ENCODE measurements at places on chromosomes 11 and 22. TPM values are rescaled to one million over a fixed set of nuclear protein-coding genes. Genes with fewer than 3 reads are reported as not detected.

- DNase-seq = no peak
- H3K4me1 ChIP-seq = peaks cover 2% of the 10 kb centered on the region
- H3K27me3 ChIP-seq = no peaks in the 10 kb centered on the region
- H3K27ac ChIP-seq = no peak overlapping the region
These were observed 97.7 kb downstream of the ARFGAP2 start for GRCh38 chr11:47078751-47079521.

The GVQW3 gene
- total RNA-seq = 6.8 TPM

DNA sequence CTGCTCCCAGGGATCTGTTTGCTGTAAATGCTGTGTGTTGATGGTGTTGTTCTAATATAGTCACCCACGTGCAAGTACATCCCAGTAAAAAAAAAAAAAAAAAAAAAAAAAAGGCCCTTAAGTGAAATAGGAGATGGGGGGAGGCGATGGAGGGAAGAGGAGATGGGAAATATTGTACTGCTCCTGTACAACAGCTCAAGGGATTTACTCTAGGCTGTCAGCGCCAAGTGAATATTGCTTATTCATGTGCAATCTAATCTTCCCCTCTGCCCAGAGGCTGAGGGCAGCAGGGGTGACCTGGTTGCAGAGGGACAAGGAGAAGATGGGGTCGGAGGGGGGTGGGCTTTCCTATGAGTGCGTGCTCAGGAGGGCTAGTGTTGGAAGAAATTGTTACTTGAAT, 206.2 kb upstream of the CADM1 start:
- no peaks in the 10 kb centered on the region for H3K27me3 ChIP-seq
- H3K36me3 ChIP-seq = no peaks in the 10 kb centered on the region
- no peak overlapping the region for H3K4me3 ChIP-seq
- peaks cover 2% of the 10 kb centered on the region for H3K4me1 ChIP-seq

DNA sequence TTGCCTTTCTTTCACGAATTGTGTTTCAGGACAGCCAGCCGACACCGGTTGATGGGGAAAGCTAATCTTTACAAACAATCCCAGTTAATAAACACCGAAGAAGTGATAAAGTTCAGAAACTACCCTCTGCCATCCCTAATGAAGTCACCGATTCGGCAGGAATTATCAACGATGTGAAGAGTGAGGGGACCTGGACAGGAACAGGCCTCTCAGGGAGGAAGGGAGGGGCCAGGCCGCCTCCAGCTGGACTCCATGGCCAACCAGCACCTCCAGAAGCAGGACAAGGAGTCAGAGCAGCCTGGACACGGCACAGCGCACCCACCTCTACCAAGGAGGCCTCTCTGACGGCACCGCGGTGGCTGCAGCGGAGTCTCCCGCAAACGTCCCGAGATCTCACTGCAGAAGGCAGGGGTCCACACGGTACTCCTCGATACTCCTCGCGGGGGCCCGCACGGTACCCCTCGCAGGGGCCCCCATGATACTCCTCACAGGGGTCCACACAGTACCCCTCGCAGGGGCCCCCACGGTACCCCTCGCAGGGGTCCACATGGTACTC, 3.9 kb downstream of the TOLLIP start:
- H3K4me3 ChIP-seq = no peak overlapping the region
- DNase-seq = no peak
- no peaks in the 10 kb centered on the region for H3K36me3 ChIP-seq
- H3K4me1 ChIP-seq = peaks cover 19% of the 10 kb centered on the region
- no peak overlapping the region for H3K27ac ChIP-seq
- no peaks in the 10 kb centered on the region for H3K27me3 ChIP-seq

DNA sequence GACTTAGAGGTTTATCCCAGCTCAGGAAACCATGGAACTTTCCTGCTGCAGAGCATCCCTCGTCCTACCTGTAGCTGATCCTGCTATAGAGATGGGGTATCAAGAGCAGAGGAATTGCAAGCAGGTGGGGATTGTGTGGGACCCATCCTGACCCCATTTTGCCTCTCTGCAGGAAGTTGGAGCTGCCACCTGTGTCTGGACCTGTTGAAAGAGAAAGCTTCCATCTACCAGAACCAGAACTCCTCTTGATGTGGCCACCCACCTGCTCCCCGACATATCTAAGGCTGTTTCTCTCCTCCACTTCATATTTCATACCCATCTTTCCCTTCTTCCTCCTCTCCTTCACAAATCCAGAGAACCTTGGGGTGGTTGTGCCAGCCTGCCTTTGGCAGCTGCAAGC, 3.0 kb upstream of the TIGD3 start:
- no peak for DNase-seq
- H3K27ac ChIP-seq = no peak overlapping the region
- peaks cover 11% of the 10 kb centered on the region for H3K36me3 ChIP-seq
- no peaks in the 10 kb centered on the region for H3K27me3 ChIP-seq
- no peak overlapping the region for H3K4me3 ChIP-seq
- peaks cover 12% of the 10 kb centered on the region for H3K4me1 ChIP-seq

DNA sequence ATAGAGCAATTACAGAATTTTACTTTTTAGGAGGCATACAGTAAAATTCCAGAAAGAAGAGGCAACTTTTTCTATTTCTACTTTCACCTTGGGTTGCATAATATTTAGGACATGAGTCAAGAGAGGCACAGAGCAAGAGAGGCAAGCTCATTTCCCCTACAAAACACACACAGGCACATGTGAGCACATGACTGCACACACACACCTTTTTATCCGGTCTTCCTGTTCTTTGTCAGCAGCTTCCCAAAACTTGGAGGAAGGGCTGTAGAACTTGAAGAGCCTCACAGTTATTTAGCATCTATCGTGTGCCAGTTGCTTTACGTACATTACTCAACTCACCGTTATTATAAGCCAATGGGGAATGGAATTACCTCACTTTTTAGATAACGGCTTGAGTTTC, 37.8 kb upstream of the CCDC179 start:
- H3K27me3 ChIP-seq = no peaks in the 10 kb centered on the region
- H3K27ac ChIP-seq = no peak overlapping the region
- H3K4me3 ChIP-seq = no peak overlapping the region
- H3K36me3 ChIP-seq = no peaks in the 10 kb centered on the region

The OTOG gene
- total RNA-seq = not detected

The EXPH5 gene
- 2.5 TPM for total RNA-seq

DNA sequence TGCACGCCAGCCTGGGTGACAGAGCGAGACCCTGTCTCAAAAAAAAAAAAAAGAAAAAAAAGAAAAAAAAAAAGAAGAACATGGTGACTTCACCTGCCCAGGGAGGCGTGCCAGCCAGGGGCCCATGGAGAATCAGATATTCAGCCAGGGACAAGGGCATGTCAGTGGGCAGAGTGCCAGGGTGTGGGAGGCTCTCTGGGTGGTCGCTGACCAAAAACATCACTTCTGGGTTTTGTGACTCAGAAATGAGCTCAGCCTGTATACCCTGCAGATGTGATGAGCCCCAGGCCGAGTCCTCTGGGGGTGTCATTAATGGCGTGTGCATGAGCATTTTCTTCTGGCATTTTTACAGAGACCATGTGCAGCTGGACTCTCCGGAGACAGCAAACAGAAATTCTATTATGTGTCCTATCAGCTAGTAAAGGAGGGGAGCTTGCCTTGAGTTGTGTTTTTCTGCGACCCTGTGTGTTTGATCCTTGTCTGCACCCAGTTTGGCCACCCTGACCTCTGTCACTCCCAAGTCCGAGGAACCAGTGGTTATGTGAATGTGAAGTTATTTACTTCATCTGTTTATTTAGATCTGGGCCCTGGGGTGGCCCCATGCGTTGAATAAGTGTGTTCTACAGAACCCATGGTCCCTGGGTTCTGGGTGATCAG, 53.6 kb downstream of the BCR start:
- H3K36me3 ChIP-seq = peaks cover 13% of the 10 kb centered on the region
- no peak for DNase-seq
- H3K27me3 ChIP-seq = no peaks in the 10 kb centered on the region

DNA sequence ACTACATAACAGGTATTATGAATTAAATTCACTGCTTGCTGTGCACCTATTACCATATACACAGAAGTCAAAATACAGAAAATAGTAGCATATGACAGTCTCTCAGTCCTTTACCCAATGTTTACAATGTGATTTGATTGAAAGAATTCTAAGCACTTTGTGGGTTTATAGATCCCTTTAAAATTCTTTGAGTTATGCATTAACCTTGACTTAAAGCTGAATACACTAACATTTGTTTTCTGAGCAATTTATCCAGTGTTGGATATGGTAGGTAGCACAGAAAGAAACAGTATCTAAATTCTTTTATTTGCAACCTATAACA, 230.8 kb upstream of the DDI1 start:
- no peak for DNase-seq
- H3K27me3 ChIP-seq = no peaks in the 10 kb centered on the region
- no peak overlapping the region for H3K4me3 ChIP-seq
- H3K36me3 ChIP-seq = no peaks in the 10 kb centered on the region
- H3K4me1 ChIP-seq = no peaks in the 10 kb centered on the region
- no peak overlapping the region for H3K27ac ChIP-seq

DNA sequence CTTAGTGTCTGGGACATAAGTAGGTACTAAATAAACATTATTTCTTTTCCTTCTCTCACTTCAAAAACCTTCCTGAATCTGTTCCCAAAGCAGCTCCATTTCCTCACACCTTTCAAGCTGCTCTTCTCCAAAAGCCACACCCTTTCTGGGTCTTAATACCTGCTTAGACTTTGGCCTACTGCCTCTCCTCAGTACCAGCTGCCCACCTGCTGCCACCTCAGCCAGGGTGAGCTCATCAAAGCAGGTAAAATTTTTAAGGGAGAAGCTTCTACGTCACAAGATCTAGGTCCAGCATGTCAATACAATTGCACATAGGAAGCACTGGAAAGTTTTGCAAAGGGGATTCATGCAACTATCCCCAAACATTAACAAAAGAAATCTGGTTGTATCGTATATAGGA, 108.4 kb downstream of the RPL27A start:
- peaks cover 15% of the 10 kb centered on the region for H3K27me3 ChIP-seq
- H3K27ac ChIP-seq = no peak overlapping the region
- no peaks in the 10 kb centered on the region for H3K36me3 ChIP-seq
- H3K4me3 ChIP-seq = no peak overlapping the region

GRCh38 chr11:28833169-28833568, 725.0 kb downstream of the METTL15 start:
- no peak overlapping the region for H3K4me3 ChIP-seq
- no peak overlapping the region for H3K27ac ChIP-seq
- no peak for DNase-seq
- H3K36me3 ChIP-seq = no peaks in the 10 kb centered on the region
- no peaks in the 10 kb centered on the region for H3K4me1 ChIP-seq
- H3K27me3 ChIP-seq = no peaks in the 10 kb centered on the region

DNA sequence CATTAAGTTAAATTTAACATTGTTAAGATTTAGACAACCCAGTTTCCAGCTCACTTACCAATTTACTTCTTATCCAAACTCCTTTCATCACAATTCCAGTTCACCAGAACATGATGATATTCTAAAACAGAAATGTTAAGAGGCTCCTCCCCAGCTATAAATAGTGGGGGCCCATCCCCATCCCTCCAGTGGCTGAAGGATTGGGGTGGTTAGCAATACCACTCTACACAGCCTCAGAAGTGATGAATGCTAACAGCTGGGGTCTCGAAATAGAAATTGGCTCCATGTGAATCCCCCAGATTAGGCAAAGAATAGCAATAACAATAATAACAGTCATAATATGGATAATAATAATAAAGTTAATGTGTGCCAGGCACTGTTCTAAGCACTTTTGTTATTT, 97.9 kb upstream of the NCAM1 start:
- H3K4me3 ChIP-seq = no peak overlapping the region
- no peak overlapping the region for H3K27ac ChIP-seq
- DNase-seq = no peak
- no peaks in the 10 kb centered on the region for H3K4me1 ChIP-seq
- H3K27me3 ChIP-seq = peaks cover 29% of the 10 kb centered on the region

- no peak overlapping the region for H3K27ac ChIP-seq
- no peak for DNase-seq
- peaks cover 8% of the 10 kb centered on the region for H3K27me3 ChIP-seq
- H3K4me3 ChIP-seq = no peak overlapping the region
- H3K4me1 ChIP-seq = no peaks in the 10 kb centered on the region
These were observed 46.4 kb upstream of the HEPHL1 start for GRCh38 chr11:93974759-93975158.

The OR10A2 gene
- not detected for total RNA-seq

- H3K36me3 ChIP-seq = no peaks in the 10 kb centered on the region
- no peaks in the 10 kb centered on the region for H3K4me1 ChIP-seq
- H3K27me3 ChIP-seq = no peaks in the 10 kb centered on the region
- H3K4me3 ChIP-seq = no peak overlapping the region
These were observed 18.5 kb upstream of the LRRC10B start for GRCh38 chr11:61489833-61490721.

- H3K36me3 ChIP-seq = peaks cover 17% of the 10 kb centered on the region
- peaks cover 21% of the 10 kb centered on the region for H3K4me1 ChIP-seq
- no peak for DNase-seq
- no peak overlapping the region for H3K27ac ChIP-seq
These were observed 130.5 kb downstream of the FAM76B start for GRCh38 chr11:95659088-95659487.

DNA sequence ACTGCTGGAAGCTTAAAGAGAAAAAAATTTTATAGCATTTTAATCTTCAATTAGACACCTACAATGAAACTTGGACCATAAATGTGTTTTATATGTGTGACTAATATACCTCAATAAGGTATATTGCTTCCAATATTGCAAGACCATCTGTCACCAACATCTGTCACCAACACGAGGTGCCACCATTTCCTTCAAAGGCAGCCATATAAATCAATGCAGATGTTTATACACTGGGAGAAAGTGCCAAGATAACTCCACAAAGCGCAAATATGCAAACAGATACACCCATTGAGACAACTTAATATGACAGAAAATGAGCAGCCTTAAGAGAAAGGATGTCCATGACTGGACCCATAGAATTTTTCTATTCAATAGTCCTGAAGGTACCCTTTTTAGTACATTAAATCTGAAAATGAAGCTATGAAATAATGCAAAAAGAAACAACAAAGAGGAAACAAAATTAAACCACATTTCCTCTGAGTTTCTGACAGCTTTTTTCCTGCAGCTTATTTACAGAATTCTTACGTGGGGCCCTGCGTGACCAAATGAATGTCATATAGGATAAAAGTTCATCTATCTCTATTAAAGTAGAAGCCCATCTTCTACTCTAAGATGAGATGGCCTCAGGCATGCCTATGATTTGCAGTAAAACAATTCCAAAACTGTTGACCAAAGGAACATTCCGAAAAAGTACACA, 12.5 kb downstream of the MPZL3 start:
- H3K36me3 ChIP-seq = peaks cover 29% of the 10 kb centered on the region
- peak overlapping the region; percentile 65 for H3K4me3 ChIP-seq
- no peak for DNase-seq

DNA sequence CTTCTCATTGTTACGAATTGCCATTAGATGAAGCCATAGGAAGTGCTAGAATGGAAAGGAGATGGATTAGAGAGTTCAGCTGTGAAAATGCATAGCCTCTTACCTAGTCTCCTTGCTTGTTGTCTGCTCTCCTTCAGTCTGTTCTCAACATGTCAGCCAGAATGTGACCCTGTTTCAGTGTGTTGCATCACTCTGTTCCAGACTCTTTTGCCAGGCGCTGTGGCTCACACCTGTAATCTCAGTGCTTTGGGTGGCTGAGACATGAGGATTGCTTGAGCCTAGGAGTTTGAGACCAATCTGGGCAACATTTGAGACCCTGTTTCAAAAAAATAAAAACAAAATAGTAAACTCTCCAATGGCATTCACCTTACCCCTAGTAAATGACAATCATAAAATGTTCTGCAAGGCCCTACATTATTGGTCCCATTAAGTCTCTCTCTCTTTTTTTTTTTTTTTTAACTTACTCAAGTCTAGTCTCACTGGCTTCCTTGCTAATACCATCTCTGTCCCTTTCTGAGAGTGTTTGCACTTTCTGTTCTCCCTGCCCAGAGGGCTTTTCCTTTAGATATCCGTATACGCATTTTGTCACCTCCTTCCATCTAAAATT, 39.4 kb downstream of the CYP2R1 start:
- H3K36me3 ChIP-seq = peaks cover 74% of the 10 kb centered on the region
- H3K4me1 ChIP-seq = peaks cover 6% of the 10 kb centered on the region

GRCh38 chr11:112523951-112524350, 263.3 kb upstream of the PLET1 start:
- H3K36me3 ChIP-seq = no peaks in the 10 kb centered on the region
- DNase-seq = no peak
- H3K4me3 ChIP-seq = no peak overlapping the region
- H3K27ac ChIP-seq = no peak overlapping the region
